CD14-positive monocyte (primary cell): ENCODE measurements at places on chromosomes 3 and 15. TPM values are rescaled to one million over a fixed set of nuclear protein-coding genes. Genes with fewer than 3 reads are reported as not detected.

The ABHD14A gene
- 13.2 TPM for polyA plus RNA-seq

The ACTC1 gene
- not detected for polyA plus RNA-seq

GRCh38 chr15:62803856-62804400 lies 238.6 kb upstream of the TPM1 start:
- DNase-seq = no peak

- DNase-seq = no peak
These were observed 6.1 kb upstream of the USP8 start for GRCh38 chr15:50418041-50418583.

- DNase-seq = no peak
These were observed 212.9 kb downstream of the TIGIT start for GRCh38 chr3:114506591-114507300.

DNA sequence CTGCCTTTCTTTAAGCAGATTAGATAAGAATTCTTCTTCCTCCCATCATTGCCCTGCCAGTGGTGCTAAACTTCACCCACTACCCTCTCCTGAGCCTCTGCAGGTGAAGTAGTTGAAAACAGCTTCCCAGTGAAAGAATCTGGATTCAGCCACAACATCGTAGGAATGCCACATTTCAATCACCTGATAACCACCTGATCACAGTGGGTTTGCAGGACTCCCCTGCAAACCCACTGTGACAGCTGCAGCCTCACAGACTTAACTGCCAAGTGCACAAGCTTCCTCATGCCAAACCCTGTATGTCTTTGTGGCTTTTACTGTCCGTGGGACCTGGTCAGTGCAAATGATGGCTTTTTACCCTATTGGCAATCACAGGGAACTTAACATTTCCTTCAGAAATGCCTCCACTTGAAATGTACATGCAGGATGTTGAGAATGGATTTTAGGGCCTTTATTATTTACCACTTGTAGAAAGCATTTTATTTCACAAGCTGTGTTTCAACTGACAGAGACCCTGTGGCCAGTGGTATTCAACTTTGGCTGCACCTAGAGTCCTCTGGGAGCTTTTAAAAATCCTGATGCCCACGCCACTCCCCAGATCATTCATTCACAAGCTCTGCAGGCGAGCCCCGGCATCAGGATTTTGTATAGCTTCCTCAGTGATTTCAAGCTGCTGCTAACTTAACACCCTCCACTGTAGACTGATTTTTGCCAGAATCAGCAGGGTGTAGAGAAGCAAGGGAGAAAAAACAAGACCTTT lies 49.1 kb downstream of the OXNAD1 start:
- DNase-seq = no peak

The SLC51B gene
- not detected for polyA plus RNA-seq

The PEX11A gene
- 0.75 TPM for polyA plus RNA-seq

DNA sequence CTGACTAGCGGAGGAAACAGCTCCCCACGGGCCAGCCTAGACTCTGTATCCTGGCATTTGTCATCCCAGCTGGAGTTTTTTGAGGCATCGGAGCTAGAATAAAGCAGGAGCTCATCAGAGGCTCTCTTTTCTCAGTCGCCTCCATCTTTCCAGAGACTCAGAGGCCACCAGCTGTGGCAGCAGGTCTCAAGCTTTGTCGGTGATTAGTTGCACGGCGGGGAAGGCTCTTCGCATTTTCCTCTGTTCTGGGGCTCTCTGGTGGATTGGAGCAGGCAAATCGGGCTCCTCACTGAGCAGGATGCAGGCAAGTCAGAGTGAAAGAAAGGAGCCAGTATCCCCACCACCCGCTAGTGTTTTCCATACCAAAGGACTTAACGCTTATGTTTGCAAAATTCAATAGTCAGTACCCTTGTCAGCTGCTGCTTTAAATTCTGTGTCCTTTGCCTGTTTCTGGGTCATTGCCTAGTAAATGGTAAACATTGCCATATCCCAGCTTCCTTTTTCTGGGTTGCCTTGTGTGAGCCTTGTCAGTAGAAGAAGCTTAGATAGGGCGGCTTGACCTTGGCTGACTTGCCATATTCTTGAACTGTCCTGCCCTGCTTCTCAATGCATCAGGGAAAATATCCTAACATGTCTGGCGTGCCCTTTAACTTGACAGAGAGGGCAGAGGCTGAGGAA lies 127.1 kb downstream of the PTPRG start:
- DNase-seq = no peak

DNA sequence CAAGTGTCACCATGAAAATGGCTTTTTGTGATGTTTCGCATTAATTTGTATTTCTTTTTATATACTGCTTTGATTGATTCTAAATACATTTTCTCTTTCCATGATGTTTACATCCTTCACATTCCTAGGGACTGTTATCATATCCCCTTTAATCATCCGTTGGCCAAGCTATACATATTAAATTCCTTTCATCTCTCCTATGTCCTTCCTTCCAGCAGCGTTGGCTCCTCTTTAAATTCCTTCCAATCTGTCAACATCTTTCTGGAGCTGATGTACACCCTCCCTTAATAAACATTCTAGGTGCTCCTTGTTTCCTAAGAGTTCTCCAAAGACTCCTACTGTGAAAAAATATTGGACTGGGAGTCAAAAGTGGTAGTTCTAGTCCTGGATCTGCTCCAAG lies 87.8 kb downstream of the IGF2BP2 start:
- DNase-seq = no peak

GRCh38 chr3:100210772-100211135 lies 50.0 kb upstream of the TBC1D23 start:
- DNase-seq = no peak

GRCh38 chr3:38655708-38656300 lies 6.3 kb upstream of the SCN5A start:
- DNase-seq = no peak

DNA sequence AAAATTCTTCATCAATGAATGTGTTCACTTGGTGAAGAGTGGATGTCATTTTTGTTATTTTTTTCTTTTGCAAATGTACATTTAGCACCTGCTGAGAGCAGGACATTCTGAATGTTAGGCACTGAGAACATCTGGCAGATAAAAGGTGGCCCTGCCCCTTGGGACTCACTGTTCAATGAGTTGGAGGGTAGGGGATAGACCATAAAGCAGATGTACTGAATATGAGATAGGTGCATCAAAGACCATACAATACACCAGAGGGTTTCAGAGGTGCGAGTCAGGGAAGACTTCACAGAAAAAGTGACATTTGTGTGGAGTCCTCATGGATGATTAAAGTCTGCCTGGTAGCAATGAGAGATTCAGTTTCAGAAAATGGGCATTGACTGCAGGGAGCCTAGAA lies 34.2 kb downstream of the EEFSEC start:
- no peak for DNase-seq

DNA sequence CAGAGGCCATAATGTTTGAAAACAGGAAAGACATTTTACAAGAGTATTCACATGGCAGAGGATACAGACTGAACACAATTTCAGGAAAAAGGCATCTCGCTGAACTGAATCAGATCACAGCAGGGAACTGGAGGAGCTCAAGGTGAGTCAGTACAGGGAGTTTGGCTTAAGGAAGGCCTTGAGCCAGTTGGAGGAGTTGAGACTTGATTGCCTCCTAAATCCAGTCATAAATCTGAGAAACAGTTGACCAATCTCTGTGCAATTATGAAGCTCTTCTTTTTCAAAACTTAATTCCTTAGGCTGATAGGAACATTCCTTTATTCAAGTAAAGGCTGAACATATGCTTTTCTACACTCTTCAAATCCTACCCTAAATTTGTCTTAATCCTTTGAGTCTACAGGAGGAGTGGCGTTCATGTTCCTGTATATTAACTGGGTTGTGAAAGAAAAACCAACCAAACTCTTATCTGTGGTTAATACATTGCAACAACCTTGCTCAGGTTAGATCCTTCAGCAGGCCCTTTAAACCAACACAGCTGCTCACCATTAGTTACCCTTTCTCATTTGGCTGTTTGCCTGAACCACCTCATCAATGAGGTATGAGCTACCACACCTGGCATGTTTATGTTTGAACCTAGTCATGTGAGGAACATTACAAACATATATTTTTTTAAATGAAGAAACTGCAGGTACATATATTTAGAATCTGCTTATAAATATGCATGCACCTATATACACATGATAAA lies 404.1 kb upstream of the ATP11B start:
- DNase-seq = no peak

- DNase-seq = no peak
These were observed 41.0 kb upstream of the MANF start for GRCh38 chr3:51343918-51344687.

GRCh38 chr3:104598848-104599511 lies 767.7 kb upstream of the ALCAM start:
- no peak for DNase-seq

GRCh38 chr3:100744671-100745070 lies 35.4 kb downstream of the TFG start:
- DNase-seq = no peak

DNA sequence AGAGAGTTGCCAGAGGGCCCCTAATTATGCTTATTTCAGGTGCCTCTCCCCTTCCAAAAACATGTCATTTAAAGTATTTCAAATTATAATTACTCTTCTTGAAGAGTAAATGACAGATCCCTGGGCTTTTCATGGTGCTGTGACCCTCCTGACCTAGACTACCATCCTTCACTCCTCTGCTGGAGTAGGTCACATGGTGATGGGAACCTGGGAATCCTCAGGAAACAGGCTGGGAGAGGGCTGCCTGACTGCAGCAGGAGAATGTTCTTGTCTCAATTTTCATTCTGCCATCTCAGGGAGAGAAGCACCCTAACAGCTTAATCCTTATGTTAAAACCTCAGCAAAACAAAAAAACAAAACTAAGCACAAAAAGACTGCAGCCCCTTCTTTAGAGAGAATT lies 24.6 kb downstream of the PGBD4 start:
- no peak for DNase-seq

The CLEC3B gene
- polyA plus RNA-seq = 3.9 and 7.2 TPM in 2 replicates

The CCDC191 gene
- 0.48 TPM for polyA plus RNA-seq

GRCh38 chr15:74954515-74954914 lies 2.1 kb downstream of the RPP25 start:
- DNase-seq = no peak

The LTK gene
- polyA plus RNA-seq = not detected

GRCh38 chr3:195752546-195753331 lies 32.0 kb downstream of the MUC20 start:
- no peak for DNase-seq

- no peak for DNase-seq
These were observed 1.4 kb downstream of the IGF1R start for GRCh38 chr15:98649472-98650416.

GRCh38 chr3:172315401-172316091 lies 132.7 kb downstream of the GHSR start:
- no peak for DNase-seq

DNA sequence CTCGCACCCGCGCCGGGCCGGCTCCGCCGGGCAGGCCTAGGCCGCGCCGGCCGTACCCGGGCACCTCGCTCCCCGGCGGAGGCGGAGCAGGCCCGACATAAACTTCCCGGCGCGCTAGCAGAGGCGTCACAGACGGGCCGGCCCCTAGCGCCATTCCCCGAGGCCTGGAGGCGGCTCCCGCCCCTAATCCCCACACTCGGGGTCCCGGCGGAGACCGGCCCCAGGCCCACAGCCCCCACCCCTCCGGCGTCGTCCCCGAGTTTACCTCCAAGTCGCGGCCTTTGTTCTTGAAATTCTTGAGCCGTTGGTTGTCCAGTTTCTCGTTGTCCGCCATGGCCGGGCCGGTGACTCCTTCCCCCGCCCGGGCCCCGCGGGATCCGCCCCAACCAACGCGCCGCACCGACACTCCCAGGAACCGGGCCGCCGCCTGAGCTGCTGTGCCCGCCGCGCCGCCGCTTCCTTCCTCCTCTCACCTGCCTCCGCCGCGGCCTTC lies 376 bp downstream of the KPNA4 start:
- DNase-seq = peak; percentile 27

DNA sequence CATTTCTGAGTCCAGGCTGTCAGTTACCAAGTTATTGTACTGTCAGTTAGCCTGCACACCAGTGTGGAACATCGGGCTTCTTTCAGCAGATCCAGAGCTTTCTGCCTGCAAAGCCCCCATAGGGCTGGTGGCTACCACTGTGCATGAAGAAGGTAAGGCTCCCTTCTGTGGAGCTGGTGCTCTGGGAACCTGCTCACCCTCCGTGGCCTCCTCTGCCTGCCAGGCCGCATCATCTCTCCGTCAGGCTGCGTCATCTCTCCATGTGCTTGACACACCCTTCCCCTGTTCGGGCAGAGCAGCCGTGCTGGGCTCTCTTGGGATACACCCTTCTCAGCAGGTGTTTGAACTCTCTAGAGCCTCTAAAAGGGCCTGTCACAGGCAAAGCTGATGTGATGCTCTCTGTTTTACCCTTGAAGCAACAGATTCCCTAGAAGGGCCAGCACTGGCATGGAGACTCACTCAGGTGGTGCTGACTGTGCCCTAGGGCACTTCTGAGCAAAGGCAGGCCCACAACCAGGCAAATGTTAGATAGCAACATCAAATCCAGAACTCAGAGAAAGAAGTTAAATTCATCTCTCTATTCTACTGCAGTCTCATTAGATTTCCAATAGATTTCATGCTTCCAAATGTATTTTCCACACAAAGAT lies 261.1 kb downstream of the EPHB1 start:
- no peak for DNase-seq

- no peak for DNase-seq
These were observed 5.6 kb downstream of the FOXL2 start for GRCh38 chr3:138941259-138941885.

DNA sequence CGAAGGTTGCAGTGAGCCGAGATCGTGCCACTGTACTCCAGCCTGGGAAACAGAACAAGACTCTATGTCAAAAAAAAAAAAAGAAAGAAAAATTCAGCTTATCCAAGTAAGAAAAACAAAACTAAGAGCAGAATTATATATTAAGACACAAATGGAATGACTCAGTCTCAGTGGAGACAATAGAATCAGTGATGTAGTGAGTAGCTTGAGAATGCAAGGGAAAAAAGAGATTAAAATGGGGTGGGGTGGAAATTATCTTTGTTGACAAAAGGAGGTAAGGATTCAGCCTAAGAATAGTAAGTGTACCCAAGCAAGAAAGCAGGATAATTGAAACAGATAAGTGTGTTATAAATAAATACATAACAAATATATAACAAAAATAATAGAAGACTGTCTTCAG lies 70.7 kb downstream of the BLM start:
- no peak for DNase-seq

The MOBP gene
- polyA plus RNA-seq = not detected in 2 replicates

- DNase-seq = no peak
These were observed 524.4 kb downstream of the NSUN3 start for GRCh38 chr3:94587291-94587690.

GRCh38 chr3:41460736-41461135 lies 261.4 kb downstream of the CTNNB1 start:
- DNase-seq = no peak

The TRH gene
- 0.09 and 0.91 TPM in 2 replicates for polyA plus RNA-seq

The ROBO2 gene
- polyA plus RNA-seq = not detected

The PIGBOS1 gene
- polyA plus RNA-seq = 67.3 TPM

The ZNF662 gene
- polyA plus RNA-seq = 0.09 TPM in 1 of 2 replicates, not detected in the other

GRCh38 chr3:38214560-38214959 lies 49.2 kb downstream of the OXSR1 start:
- DNase-seq = no peak

- no peak for DNase-seq
These were observed 19.5 kb upstream of the CXCR6 start for GRCh38 chr3:45923755-45924154.

DNA sequence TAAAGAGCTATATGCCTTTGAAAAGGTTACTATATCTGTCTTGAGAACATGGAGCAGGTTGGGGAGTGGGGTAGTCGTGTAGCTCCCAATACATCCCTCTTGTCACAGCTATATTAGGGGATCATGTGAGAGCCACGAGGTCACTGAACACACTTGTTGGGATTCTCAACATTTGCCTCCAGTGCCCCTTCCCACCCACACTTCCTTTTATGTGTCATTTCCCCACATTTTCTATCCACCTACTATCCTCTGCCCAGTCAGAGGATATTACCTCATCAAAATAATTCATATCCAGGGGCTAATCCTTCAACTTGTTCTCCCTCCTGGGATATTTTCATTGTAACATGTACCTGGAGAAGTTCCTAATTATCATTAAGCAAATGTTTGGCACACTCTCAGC lies 85.0 kb downstream of the CYP19A1 start:
- no peak for DNase-seq
